Articular chondrocyte of knee joint (primary cell): ENCODE measurements at places on chromosomes 16 and 17. TPM values are rescaled to one million over a fixed set of nuclear protein-coding genes. Genes with fewer than 3 reads are reported as not detected.

SDK2 gene
- 7.1 and 8.1 TPM in 2 replicates for total RNA-seq

PMFBP1 gene
- under 0.01 and 0.22 TPM in 2 replicates for total RNA-seq

PDIA2 gene
- total RNA-seq, result not detected in 2 replicates

COQ7 gene
- total RNA-seq, result 16.5 and 16.6 TPM in 2 replicates

ABCC6 gene
- 1.3 and 1.8 TPM in 2 replicates for total RNA-seq

ABCA8 gene
- total RNA-seq, result 11.0 and 23.7 TPM in 2 replicates

FSCN2 gene
- total RNA-seq, result 2.4 and 3.4 TPM in 2 replicates

SHISA6 gene
- not detected in 2 replicates for total RNA-seq

ZKSCAN2 gene
- total RNA-seq, result 5.7 and 6.3 TPM in 2 replicates

KRT24 gene
- not detected in 2 replicates for total RNA-seq

CDH15 gene
- total RNA-seq, result 0.22 and 0.39 TPM in 2 replicates

VAT1L gene
- total RNA-seq, result under 0.01 TPM in 1 of 2 replicates, not detected in the other

ZFP1 gene
- 15.2 and 17.8 TPM in 2 replicates for total RNA-seq

ITGAL gene
- total RNA-seq, result not detected in 2 replicates

TP53TG3B gene
- total RNA-seq, result not detected in 2 replicates

RAMP2 gene
- total RNA-seq, result 0.22 TPM in 1 of 2 replicates, not detected in the other

SMTNL2 gene
- total RNA-seq, result not detected in 2 replicates

SOX15 gene
- 0.11 and 0.26 TPM in 2 replicates for total RNA-seq

MMP28 gene
- total RNA-seq, result 0.26 and 1.2 TPM in 2 replicates

KRT28 gene
- not detected in 2 replicates for total RNA-seq

SCGB1C2 gene
- total RNA-seq, result not detected in 2 replicates
